ENCODE measurements at places on chromosomes 1 and 21. TPM values are rescaled to one million over a fixed set of nuclear protein-coding genes. Genes with fewer than 3 reads are reported as not detected.
A peak's percentile ranks its signal among the peaks of the same experiment; 100 is the strongest.

- no peak for ATAC-seq
These were observed 305.5 kb downstream of the NFIA start for GRCh38 chr1:61387829-61388228.

GRCh38 chr1:157025856-157026255 lies 19.7 kb downstream of the ARHGEF11 start:
- peak; percentile 55 for ATAC-seq

GRCh38 chr1:47436979-47437446 lies 831 bp upstream of the FOXD2 start:
- ATAC-seq, result no peak

Gene RHD
- total RNA-seq, result 0.31 TPM

GRCh38 chr1:33727310-33727709 lies 136.6 kb upstream of the HMGB4 start:
- no peak for ATAC-seq

DNA sequence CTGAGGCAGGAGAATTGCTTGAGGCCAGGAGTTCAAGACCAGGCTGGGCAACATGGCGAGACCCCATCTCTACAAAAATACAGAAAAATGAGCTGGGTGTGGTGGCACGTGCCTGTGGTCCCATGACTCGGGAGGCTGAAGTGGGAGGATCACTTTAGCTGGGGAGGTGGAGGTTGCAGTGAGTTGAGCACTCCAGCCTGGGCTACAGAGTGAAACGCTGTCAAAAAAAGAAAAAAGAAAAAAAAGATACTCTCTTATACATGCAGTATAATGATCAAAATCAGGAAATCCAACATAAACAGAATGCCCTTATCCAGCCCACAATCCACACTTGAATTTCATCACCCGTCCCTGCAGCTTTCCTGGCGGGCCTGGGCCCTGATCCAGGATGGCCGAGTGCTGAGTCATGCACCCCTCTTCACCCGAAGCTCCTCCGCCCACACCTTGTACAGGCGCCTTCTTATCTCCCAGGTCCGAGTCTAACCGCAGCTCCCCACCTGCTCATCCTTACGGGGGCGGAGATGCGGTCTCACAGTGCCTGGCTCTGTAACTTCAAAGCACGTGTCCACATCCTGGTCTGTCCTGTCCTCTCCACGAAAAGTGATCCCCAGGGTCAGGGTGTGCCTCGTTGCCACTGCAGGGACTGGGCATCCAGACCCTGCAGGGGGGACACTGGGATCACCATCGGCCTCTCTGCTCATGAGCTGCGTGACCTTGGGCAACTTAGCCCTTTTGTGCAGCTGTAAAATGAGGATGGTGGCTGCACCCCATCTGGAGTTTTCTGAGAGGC lies 120.2 kb upstream of the SLC45A1 start:
- peak; percentile 84 for ATAC-seq

- peak; percentile 23 for ATAC-seq
These were observed 41.4 kb upstream of the LMX1A start for GRCh38 chr1:165397944-165398343.

GRCh38 chr1:41487126-41488039 lies 2.9 kb upstream of the EDN2 start:
- no peak for ATAC-seq

DNA sequence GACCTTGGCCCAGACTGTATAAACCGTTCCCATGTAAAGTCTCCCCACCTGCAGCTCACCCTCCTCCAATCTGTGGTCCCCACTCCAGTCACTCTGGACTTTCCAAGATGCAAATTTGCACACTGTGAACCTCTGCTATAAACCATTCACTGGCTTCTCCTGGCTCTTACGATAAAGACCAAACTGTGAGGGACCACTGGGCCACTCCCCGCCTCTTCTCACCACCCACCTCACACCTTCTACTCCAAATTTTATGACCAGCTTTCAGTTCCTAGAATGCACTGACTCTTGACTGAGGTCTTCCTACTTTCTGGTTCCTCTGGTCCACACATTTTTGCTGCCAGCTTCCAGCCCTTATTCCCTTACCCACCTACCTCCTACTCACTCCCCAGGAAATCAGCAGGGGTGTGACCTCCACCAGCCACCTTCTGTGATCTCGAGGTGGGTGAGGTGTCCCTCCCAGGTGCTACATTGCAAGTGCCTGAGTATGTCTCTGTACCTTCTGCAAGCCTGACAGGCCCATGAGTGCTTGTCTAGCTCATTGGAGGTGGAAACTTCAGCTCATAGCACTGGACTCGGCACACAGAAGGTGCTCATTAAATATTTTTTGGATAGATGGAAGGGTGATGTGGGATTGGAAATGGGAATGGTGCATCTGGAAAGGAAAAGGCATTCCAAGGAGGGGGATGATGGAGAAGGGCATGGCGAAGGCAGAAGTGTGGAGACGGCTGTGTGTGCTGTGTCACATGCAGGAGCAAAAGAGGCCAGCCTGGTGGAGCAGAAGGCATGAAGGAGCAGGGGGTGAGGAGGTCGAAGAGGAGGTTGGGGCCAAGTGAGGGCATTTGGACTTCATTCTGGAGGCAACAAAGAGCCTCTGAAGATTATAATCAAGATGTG lies 15.6 kb upstream of the CSF1 start:
- ATAC-seq, result no peak

Gene PROX1
- 9.5 TPM for total RNA-seq

DNA sequence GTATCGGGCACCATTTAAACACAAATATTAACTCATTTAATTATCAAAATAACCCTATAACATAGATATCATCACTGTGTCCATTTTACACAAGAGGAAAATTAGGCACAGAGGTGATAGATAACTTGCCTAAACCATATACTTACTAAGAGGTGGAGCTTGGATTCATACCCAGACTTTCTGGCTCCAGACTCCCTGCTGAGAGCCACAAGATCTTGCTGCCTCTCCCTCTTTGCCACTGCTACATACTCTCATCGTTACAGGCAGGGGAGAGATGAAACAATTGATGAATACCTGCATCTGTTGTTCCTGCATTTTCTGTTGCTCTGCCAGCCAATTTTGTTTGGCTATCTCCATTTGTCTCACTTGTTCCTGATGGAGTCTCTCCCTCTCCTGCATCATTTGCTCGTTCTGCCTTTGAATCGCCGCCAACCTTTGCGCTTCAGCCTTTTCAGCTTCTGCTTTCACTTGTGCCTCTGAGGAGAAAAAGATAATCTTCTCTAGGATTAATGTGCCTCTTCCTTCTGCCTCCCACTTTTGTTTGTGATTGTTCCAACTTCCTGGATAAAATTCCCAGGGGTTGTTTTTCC lies 10.6 kb downstream of the GBP5 start:
- no peak for ATAC-seq

Gene MIXL1
- total RNA-seq, result 0.11 TPM

Gene LRRC38
- 0.19 TPM for total RNA-seq

GRCh38 chr1:205066141-205066818 lies 18.0 kb downstream of the TMEM81 start:
- peak; percentile 83 for ATAC-seq

- ATAC-seq, result peak; percentile 37
These were observed 138.5 kb downstream of the CLIC6 start for GRCh38 chr21:34807146-34807880.

DNA sequence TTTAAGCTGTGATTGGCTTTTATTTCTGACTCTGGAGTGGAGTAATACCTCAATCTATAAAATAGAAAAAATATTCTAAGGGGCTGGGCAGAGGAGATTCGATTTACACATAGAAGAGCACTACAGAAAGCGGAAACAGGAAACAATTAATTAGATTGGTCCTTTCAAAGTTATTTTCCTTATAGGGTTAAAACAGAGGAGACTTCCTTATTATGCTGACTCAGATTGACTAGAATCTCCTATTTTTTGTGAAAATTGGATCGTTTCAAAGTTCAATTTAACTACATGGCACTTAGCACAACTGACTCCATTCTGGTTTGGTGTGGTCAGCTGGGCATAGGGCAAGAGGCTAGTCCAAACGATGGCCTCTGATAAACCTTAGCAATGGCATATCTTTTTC lies 48.3 kb upstream of the NCAM2 start:
- no peak for ATAC-seq

- no peak for ATAC-seq
These were observed 24.3 kb upstream of the RCAN1 start for GRCh38 chr21:34639250-34639649.

GRCh38 chr1:81428998-81429397 lies 371.7 kb upstream of the ADGRL2 start:
- ATAC-seq, result no peak

- ATAC-seq, result no peak
These were observed 152.4 kb downstream of the GALNT2 start for GRCh38 chr1:230219174-230220067.

Gene TAL1
- 1.0 TPM for total RNA-seq

- ATAC-seq, result no peak
These were observed 2.4 kb upstream of the C8B start for GRCh38 chr1:56967900-56968832.

GRCh38 chr1:210328032-210328745 lies 513 bp upstream of the HHAT start:
- no peak for ATAC-seq

GRCh38 chr1:244751271-244751895 lies 84.1 kb upstream of the COX20 start:
- no peak for ATAC-seq

GRCh38 chr1:72649991-72650390 lies 367.7 kb upstream of the NEGR1 start:
- ATAC-seq, result no peak

DNA sequence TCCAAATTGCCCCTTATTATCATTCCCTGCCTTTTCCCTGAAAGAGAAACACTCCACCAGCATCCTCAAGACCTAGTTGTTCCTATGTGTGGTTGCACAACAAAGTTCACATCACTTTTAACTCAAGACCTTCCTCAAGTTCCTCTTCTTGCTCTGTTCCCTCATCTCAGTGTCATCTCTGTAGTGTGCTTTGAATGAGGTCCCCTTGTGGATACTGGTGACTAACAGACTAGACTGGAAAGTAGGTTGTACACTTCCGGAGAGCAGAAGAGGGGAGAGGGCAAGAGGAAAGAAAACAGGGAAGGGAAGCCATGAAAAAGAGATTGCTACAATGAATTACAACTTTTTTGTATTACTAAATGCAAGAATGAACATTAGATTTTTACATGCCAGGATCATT lies 853.8 kb downstream of the USP25 start:
- ATAC-seq, result no peak

Gene FAM72C
- total RNA-seq, result 0.71 TPM

DNA sequence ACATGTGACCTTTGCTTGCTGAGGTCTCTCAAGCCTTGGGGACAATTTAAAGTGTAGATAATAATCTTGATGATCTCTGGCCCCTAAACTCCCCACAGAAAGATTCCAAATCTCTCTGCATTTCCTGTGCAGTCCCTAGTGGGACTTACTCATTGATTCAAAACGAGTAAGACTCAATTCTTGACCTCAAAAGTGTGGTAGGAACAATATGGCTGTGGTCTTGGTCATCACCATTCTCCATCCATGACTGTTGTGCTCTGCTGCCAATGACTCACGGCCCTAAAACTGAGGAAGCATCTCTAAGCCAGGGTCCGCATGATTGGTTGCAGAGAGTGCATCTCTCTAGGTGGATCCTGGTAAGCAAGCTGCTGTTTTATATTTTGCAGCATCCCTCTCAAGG lies 268.0 kb downstream of the PTGER3 start:
- ATAC-seq, result no peak

DNA sequence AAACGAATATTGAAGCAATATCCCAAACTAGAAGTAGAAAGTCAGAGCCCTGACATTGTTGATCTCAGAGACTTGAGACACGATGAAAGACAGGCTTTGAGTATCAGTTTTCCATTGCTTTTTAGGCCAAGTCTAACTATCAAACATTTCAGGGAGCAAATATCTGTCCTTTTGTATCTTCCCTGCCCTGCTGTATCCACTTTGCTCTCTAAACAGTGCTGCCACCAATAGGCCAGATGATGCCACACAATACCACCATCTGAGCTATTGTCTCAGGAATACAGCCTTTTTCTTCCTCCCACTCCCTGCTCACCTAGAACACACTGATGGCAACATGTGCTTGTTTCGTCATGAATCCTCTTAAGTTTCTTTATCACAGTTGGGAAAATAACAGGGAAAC lies 62.6 kb upstream of the SPAG17 start:
- peak; percentile 40 for ATAC-seq

- ATAC-seq, result peak; percentile 48
These were observed 407 bp downstream of the IGSF3 start for GRCh38 chr1:116667078-116667574.

Gene MYBPH
- 0.11 TPM for total RNA-seq

DNA sequence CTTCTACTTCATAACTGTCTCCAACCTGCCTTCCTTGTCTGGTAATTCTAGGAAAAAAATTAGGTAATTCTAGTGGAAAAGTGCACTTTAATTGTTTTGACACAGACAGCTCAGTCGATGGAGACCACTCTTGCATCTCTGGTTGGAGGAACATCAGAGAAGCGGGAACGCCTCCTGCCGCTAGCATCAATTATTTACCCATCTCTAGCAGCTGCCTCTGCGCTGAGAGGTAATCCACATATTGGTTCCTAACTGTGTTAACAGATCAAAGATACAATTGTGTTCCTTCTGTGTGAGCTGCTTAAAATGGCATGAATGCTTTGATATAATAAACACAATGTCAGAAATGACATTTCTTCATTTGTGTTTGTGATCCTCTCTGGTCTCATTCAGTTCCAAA lies 33.3 kb downstream of the C2CD2 start:
- ATAC-seq, result no peak

DNA sequence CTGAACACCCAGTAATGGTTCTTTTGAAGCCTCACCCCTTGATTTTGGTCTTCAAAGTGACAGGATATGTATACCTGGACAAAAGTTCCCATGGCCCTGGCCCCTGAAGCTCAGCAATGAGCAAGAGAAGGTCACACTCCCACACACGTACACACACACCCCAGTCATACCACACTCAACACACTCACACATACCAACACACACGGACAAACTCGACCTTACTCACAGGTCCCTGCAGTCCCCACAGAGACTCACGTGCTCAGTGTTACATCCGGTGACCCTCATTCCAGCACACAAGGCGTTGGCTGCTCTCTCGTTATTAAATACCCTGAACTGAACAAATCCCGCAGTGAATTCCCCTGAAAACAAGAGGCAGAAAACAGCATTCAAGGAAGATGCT lies 5.9 kb downstream of the ITLN1 start:
- no peak for ATAC-seq

Gene PADI2
- 0.38 TPM for total RNA-seq

- ATAC-seq, result no peak
These were observed 57.9 kb downstream of the MIER1 start for GRCh38 chr1:66982561-66983260.

Gene LMOD1
- 1.0 TPM for total RNA-seq

Gene ACTA1
- 0.36 TPM for total RNA-seq

DNA sequence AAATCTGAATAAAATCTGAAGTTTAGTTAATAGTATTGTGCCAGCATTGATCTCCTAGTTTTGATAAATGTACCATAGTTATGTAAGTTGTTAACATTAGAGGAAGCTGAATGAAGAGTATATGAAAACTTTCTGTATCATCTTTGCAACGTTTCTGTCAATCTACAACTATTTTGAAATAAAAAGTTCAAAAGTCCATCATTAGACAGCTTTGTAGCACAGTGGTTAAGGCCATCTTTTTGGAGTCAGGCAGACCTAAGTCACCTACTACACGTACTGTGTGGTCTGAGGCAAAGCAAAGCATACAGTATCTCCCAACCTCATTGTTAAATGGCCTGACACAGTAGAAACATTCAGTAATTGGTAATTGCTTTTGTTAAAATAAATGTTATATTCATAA lies 47.9 kb upstream of the ATP1A1 start:
- ATAC-seq, result no peak

Gene TRIM58
- 0.27 TPM for total RNA-seq

Measured in motor neuron (in vitro differentiated cells).